ENCODE measurements at places on chromosomes 13 and 19.

GRCh38 chr13:51717786-51718398, 86.1 kb downstream of the DHRS12 start:
- DNase-seq = no peak

- no peak for DNase-seq
These were observed 1004.2 kb downstream of the UQCRFS1 start for GRCh38 chr19:28208745-28209144.

DNA sequence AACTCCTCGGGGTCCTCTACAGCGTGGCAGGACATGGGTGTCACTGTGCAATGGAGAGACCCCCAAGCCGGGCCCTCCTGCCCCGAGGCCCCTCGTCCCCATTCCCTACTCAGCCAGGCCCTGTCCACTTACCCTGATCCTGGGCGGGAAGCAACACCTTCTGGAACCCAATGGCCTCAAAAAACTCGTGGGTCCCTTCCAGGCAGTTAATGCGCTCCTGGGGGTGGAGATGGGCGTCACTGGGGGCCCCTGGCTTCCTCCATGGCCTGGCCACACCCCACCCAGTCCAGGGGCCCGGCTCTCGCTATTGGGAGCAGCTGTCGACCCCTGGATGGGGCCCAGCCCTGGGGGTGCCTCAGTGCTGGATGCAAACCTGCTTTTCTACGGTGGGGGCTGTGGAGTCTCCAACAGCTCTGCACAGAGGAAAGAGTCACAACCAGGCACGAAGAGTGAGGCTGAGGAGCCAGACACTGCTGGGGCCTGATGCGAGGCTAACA, 10.8 kb downstream of the UBXN6 start:
- no peak for DNase-seq

DNA sequence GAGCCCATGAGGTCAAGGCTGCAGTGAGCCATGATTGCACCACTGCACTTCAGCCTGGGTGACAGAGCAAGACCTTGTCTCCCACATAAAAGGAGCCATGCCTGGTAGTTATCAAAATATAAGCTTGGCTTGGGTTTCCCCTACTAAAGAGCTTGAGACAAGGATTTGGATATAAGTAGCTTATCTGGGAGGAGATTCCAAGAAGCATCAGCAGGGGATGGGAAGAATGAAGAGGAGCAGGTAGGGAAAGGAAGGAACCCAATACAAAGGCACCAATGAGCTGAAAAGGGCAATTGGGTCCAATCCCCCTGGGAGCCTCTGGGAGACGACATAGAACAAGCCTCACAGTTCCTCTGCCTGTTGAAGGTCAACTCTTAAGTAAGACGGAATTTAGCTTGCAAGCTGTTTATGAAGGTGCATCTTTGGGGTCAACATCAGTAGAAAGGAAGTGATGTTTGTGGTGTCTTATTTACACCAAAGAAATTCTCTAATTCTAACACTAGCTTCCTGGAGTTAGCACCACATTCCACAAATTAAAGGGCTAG, 7.4 kb upstream of the CLEC4G start:
- no peak for DNase-seq

GRCh38 chr13:79612604-79613003, 131.6 kb downstream of the NDFIP2 start:
- no peak for DNase-seq

DNA sequence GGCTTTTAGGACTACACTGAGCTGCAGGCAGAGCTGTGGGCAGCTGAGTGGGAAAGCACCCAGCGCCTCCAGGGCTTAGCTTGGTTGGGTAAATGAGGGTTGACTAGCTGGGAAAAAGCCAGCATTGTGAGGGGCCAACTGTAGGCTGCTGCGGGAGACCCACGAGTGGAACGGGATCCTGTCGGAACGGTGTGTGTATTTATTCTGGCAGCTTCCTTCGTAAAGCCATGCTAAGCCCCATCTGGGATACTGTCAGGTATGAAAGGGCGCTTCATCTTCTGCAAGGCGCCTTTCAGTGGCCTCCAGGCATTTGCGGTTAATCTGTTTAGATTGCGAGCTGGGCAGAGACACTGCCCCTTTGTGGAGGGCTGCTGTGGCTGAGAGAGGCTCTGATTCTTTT, 39.5 kb upstream of the CNMD start:
- DNase-seq = no peak

DNA sequence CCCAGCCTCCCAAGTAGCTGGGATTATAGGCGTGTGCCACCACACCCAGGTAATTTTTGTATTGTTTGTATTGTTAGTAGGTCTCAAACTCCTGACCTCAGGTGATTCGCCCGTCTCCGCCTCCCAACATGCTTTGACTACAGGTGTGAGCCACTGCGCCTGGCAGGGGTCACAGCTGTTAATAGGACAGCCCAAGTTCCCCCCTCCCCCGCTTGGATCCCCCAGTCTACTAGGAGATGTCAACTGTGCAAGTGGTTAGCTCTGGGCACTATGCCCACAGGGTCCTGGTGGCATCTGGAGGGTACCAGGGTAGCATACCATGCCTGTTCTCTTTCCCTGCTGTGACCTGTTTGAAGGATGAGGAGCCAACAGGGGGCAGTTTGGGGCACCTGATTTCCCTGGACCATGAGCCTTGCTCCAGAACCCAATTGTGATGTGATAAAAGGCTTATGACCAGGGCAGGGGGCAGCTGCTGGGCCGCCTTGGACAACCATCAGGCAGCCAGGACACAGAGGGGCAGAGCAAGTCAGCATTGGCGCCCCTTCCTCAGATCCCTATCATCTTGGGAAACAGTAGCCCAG, at the start of gene TSPAN16:
Gene TSPAN16, plus strand, starts transcription at position 496 of the 581 bp plus-strand sequence. CDS start 138 bp downstream, outside the sequence.
- DNase-seq = no peak

DNA sequence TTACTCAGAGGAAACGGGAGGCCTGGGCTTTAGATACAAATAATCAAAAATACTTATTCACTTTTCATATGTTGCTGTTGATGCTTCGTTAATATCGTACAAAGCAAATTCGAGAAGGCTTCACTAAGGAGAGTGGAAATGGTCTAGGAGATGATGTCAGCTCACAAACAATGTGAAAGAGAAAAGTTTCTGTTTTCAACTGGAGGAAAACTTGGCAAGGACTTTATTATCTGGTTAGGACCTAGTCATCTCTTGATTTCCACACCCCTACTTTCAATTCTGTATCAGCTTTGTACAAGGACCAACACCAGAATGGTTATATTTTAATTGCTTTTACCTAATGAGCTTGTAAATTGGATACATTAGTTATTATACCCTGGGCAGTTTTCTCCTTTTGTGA, 88.0 kb downstream of the SLC10A2 start:
- DNase-seq = no peak

DNA sequence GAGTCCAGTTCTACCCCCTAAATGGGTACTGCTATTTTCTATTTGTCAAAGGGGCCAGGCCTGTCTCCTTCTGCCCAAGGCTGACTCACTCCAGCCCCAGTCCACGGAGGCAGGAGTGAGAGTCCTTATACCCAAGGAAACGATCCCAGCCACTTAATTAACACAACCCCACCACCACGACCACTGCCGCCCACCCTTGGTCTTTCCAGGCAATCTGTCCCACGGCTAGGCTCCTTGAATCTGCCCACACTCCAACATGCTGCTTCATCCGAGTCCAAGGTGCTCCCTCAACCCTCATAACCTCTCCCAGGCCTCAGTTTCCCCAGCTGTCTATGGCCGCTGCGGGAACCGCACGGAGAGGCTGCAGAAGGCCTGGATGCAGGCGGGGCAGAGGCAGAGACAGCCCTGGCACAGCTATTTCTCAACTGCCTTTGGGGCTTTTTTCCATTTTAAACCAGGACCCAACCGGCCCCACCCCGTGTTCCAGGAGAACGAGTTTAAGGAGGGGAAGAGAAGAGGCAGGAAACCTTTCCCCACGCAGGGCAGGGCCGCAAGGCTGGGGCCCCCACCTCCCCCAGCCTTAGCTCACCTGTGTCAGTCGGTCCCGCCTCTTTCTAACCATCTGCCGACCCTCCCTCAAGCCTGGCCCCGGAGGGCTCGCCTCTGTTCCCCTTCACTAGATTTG, 746 bp downstream of the RAB3D start:
- no peak for DNase-seq

GRCh38 chr13:32707471-32707870, 121.2 kb downstream of the PDS5B start:
- no peak for DNase-seq

- no peak for DNase-seq
These were observed 249.2 kb downstream of the DIAPH3 start for GRCh38 chr13:59914556-59914955.

- DNase-seq = no peak
These were observed at the start of gene WASF3 for GRCh38 chr13:26557393-26558073. Gene WASF3 (plus strand): TSS chr13:26557683. CDS start chr13:26642271, 84,588 bp downstream.

GRCh38 chr13:91356919-91357612, 9.6 kb downstream of the MIR17HG start:
- DNase-seq = no peak

DNA sequence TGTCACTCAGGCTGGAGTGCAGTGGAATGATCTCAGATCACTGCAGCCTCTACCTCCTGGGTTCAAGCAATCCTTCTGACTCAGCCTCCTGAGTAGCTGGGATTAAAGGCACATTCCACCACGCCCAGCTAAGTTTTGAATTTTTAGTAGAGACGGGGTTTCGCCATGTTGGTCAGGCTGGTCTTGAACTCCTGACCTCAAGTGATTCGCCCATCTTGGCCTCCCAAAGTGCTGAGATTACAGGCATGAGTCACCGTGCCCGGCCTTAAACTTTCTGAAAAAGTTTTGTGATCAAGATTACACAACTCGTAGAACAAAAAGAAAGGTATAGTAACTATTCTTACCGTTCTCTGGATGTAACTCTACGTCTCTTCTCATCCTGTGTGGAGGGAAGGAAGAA, 21.2 kb downstream of the DNMT1 start:
- no peak for DNase-seq

GRCh38 chr13:49052813-49053212, 77.1 kb downstream of the FNDC3A start:
- no peak for DNase-seq

DNA sequence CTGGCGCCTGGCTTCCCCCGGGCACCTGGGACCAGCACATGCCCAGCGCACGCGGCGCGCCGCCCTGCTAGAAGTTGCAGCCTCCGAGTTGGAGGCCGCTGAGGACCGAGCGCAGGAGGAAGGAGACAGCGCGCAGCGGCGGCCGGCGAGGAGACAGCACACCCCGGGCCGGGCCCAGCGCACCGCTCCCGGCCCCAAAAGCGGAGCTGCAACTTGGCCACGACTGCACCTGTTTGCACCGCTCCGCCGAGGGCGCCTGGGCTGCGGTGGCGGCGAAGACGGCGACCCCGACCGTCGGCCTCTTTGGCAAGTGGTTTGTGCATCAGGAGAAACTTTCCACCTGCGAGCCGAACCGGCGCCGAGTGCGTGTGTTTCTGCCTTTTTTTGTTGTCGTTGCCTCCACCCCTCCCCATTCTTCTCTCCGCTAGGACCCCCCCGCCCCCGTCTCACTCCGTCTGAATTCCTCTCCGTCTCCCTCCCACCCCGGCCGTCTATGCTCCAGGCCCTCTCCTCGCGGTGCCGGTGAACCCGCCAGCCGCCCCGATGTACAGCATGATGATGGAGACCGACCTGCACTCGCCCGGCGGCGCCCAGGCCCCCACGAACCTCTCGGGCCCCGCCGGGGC, at the start of gene SOX1:
Gene SOX1, plus strand, starts transcription at position 34 of the 626 bp plus-strand sequence. Its CDS starts 510 bp downstream, at position 544.
- no peak for DNase-seq

GRCh38 chr19:30160426-30160825, 211.8 kb upstream of the ZNF536 start:
- no peak for DNase-seq

GRCh38 chr19:53977429-53977990, 13.9 kb upstream of the CACNG6 start:
- peak; percentile 39 for DNase-seq

GRCh38 chr19:5897189-5897969, 6.2 kb downstream of the NDUFA11 start:
- DNase-seq = no peak

DNA sequence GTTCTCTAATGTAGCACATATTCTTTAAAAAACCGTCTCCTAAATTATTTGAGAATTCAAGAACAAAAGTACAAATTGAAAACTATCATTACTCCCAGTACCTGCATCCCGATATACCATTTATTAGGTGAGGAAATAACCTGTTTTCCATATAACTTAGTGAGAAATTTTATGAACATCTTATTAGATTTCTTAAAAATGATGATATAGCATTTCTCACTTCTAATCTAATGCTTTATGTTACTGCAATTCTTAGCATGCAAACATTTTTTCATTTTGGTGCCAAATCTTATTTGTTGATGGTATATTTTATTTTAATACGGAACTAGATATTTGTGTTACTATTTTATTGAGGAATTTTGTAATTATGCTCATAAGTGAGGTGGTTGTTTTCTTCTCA, 1321.3 kb upstream of the SLC10A2 start:
- DNase-seq = no peak

- DNase-seq = no peak
These were observed 13.0 kb downstream of the YIPF2 start for GRCh38 chr19:10915130-10916091.

DNA sequence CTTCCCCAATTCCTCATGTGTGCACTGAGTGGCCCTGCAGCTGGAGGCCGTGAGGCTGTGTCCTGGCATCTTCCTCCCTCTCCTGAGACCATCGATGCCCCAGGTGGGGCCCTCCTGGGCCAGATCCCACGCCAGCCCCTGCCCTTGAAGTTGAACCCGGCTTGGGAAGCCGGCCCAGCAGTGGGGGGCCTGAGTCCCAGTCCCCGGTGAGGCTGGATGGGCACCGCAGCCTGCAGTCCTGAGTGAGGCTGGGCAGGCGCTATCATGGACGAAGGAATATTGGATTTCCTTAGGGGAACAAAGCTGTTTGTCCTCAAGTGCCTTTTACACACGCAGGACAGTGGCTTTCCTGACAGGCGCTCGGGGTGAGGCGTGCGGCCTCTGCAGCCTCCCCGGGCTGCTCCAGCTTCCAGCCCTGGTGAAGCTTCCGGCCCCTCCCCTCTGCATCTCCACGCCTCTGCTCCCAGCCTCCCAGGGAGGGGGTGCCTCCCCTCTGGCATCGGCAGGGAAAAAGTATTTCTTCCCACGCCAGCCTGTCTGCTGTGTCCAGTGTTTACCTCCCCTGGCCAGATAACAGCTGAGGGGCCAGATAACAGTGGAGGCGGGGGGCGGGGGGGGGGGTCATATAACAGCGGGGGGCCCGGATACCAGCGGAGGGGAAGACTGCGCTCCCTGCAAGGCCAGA, 159.5 kb downstream of the KDM4B start:
- no peak for DNase-seq

DNA sequence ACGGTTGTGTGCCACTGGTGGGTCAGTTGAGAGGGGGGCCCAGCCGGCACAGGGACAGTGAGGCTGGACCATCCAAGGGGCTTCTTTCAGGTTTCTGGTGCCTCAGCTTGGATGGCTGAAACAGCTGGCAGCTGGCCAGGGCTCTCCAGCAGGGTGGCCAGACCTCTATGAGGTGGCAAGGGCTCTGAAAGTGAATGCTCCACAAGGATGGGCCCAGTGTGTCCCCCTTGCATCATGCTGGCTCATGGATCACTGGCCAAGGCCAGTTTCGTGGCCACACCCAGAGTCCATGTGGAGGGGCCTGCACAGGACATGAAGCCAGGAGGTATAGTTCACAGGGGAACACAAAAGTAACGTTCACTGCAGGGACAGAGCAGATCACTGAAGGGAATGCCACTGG, 49.6 kb downstream of the CDADC1 start:
- no peak for DNase-seq

- DNase-seq = no peak
These were observed 14.4 kb upstream of the CEBPA start for GRCh38 chr19:33316541-33317264.
